Neural progenitor cell (in vitro differentiated cells): ENCODE measurements at places on chromosomes 11 and 22.

DNA sequence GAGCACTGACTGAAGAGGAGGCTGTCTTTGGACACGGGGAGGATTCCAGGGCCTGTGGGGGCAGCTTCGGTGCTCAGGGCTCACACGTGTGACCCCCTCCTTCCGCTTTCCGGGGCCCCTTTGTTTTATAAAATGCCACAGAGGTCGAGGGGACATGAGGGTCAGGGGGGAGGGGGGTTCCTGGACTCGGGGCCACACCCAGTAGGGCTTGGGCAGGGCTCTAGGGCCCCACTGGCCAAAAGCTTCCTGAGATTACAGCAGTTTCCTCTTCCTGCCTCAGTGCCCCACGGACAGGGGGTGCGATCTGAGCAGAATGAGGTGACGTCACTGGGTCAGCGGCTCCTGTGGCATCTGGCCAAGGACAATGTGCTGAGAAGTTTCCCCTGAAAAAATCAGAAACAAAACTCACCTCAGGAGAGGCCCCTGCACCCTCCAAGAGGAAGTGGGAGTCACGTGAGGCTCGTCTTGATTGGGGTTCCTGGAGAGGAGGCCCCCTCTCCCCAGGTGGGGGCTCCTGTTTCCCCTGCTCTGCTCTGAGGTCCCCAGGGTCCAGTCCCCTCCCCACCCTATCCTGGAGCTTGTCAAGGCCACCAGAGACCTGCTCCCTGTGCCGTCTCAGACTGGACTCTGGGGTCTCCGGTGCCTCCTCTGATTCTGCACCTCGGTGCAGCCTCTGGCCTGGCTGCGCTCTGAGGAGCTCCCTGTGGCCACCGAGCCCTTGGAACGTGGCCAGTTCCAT, 6.4 kb upstream of the IFITM3 start:
- DNase-seq: no peak

DNA sequence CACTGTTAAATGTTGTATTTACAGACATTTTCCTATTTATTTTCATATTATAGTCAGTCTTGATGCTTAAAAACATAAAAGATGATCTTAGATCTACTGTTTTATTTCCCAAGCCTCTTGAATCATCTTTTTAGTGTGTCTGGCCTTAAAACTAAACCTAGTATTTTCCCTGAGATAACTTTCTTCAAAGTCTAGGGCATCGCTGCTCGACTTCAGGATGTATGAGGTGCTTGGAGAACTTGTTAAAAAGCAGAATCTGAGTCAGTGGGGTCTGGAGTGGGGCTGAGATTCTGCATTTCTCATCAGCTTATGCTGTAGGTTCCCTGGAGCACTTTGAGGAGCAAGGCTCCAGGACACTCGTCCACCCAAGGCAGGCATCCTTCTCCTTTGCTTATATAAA, 404.9 kb downstream of the TENM4 start:
- no peak for DNase-seq

- no peak for DNase-seq
These were observed 46.2 kb downstream of the FAM168A start for GRCh38 chr11:73551677-73552076.

GRCh38 chr11:102617466-102618008, 7.6 kb downstream of the MMP20 start:
- no peak for DNase-seq

- no peak for DNase-seq
These were observed 280.8 kb upstream of the CCDC90B start for GRCh38 chr11:83566950-83567349.

DNA sequence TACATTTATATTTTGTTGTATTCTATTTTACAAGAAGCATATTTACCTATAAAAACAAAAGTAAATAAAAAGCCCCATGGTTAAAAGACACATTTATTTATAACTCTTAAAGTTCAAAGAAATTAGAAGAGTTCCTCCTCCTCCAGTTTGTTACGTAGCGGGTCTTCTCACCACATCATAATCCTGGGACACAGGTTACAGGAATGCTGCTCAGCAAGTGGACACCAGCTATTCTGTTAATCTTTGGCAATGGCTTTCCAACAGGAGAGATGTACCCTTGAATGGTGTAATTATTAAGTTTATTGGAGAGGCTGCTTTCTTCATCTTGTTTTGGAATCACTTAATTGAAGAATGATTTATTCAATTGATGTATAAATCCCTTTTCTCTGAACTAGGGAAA, 19.6 kb upstream of the CAT start:
- DNase-seq: no peak

- DNase-seq: no peak
These were observed 45.6 kb upstream of the CLTCL1 start for GRCh38 chr22:19337137-19337536.

DNA sequence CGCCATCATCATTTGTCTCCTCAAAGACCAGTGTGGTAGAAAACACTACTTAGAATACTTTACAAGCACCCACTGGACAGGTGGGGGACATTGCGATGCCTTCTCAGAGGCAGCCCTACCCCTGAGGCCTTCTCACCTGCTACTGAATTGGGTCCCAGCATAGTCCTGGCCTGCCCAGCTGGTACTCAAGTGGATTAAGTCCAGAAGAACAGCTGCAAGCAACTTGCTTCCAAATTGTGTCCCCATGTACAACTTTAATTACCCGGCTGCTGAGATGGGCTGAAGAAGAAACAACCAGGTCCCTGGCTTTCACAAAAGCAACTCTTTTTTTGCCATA, 12.3 kb downstream of the ABTB2 start:
- DNase-seq: no peak

GRCh38 chr11:119618208-119618909, 110.6 kb downstream of the NECTIN1 start:
- DNase-seq: peak; percentile 46

DNA sequence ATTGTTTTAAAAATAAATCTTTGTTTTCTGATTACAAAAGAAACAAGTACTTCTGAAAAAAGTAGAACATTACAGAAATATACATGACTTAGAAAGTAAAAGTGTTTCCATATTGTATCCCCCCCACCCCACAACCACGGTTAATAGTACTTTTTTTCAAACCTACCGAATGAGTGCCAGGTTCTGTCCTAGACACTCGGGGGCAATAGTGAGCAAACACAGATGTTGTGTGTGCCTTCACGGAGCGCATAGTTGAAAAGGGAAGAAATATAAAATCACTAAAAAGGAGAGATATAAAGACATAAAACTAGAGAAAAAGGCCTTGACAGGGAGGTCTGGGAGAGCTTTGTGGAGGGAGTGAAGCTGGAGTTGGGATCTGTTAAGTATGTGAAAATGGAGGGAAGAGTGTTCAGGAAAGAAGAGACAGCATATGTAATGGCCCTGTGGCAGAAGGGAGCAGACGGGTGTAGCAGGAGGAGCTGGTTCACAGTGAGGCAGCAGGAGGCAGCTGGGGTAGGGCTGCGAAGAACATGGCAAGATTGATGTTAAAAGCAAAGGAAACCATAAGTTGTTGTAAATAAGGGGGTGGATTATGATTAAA, 42.1 kb upstream of the ALX4 start:
- no peak for DNase-seq

- DNase-seq: peak; percentile 42
These were observed 3.2 kb upstream of the WNT11 start for GRCh38 chr11:76209375-76209972.

DNA sequence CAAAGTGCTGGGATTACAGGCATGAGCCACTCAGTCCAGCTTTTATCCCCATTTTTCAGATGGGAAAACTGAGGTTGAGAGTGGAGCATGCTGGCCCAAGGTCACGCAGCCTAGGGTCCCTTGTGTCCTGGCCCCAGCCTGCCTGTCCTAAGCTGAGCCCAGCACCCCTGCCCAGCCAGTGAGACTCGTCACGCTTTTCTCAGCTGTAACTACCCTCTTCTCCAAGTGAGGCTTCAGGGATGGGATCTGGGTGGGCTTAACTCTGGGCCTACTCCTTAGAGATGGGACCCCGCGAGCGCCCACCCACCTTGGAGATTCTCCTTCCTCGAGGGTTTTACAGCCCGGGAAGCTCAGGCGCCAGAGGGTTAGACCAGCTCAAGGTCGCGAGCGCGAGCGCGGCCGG, 390 bp upstream of the TMEM151A start:
- no peak for DNase-seq

GRCh38 chr11:87203907-87204602, 166.3 kb downstream of the TMEM135 start:
- no peak for DNase-seq

DNA sequence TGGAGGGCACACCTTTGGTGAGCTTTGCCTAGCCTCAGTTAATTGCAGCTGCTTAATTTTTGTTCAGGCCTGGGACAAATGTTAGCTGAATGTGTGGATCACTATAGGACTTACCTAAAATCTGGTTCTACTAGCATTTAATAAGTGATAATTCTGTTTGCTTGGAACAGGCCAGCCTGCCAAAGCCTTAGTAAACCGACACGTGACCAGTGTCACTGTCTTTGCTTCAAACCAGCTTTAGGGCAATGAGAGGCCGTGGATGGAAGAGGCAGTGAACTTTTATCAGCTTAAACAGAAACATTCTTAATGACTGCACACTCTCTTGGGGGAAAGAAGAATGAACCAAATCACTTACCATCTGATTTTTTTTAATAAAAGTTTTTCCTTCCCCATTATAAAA, 10.8 kb downstream of the PARVA start:
- no peak for DNase-seq

DNA sequence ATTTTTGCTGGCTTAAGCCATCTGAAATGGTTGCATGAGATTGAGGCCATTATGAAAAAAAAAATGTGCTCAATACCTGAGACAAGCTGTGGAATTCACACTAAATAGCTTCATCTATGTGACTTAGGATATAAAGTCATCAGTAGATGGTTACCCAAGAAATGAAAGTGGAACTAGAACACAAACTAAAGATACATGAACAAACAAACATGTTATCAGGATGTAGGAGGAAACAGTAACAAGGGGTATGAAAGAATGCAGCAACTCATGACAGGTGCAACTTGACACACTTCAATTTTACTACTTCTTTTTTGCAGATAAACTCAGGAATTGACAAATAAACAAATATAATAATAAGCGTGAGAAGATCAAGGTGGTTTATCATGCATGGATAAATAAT, 155.0 kb downstream of the WT1 start:
- no peak for DNase-seq

- no peak for DNase-seq
These were observed 171.7 kb upstream of the NCAM1 start for GRCh38 chr11:112789481-112789880.

- DNase-seq: no peak
These were observed 9.9 kb downstream of the GLYATL1 start for GRCh38 chr11:58949184-58949583.

DNA sequence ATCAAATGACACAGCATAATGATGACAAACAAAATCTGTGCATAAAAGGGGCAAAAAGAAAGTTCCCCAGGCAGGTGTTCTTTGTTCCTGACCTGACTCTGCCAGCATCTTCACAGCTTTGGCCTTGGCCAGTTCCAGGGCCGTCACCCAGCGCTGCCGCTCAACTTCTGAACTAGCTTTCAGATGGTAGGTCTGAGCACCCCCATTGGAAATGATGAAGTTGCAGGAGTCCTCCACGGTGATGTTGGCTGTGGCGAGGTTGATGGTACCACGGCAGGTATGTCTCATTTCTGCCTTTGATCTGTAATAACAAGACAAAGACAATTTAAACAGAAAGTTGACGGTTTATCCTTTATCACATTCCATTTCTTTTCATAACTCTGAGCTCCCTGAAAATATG, 5.3 kb downstream of the OSBP start:
- DNase-seq: no peak

- DNase-seq: peak; percentile 18
These were observed 187.2 kb downstream of the MAML2 start for GRCh38 chr11:96155627-96156378.

- no peak for DNase-seq
These were observed 80.5 kb downstream of the PDHX start for GRCh38 chr11:34996958-34997357.

- DNase-seq: peak; percentile 33
These were observed 153.2 kb downstream of the CTTN start for GRCh38 chr11:70551351-70552166.

DNA sequence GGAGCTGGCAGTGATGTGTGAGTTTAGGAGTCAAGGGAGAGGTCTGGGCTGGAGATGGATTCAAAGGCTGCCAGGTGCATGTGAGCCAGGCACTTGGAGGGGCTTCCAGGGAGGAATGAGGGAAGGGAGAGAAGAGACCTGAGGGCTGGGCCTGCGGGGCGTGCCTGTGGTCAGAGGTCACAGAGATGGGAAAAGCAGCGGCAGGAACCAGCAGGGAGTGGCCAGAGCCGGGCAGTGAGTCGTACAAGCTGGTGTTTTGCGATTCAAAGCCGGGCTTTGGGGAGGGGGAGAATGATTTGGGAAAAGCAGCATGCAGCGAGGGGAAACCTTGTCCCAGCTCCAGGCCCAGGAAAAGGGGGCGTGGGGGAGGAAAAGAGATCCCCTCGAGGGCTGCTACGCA, 96.9 kb upstream of the RTL6 start:
- peak; percentile 73 for DNase-seq

DNA sequence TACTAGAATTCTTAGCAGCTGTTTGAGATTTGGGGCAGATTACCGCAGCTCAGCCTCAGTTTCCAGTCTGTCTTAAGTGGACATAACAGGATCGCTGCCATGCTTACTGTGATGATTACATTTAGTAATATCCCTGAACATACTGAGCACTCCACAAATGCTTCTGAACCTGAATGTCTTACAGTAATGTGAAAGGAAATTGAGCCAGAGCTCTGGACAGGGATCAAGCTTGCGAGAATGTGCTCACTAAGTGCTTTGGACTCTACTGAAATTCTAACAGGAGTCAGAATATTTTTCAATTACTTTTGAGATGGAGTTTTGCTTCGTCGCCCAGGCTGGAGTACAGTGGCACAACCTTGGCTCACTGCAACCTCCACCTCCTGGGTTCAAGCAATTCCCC, 118.6 kb upstream of the RASSF10 start:
- DNase-seq: no peak

DNA sequence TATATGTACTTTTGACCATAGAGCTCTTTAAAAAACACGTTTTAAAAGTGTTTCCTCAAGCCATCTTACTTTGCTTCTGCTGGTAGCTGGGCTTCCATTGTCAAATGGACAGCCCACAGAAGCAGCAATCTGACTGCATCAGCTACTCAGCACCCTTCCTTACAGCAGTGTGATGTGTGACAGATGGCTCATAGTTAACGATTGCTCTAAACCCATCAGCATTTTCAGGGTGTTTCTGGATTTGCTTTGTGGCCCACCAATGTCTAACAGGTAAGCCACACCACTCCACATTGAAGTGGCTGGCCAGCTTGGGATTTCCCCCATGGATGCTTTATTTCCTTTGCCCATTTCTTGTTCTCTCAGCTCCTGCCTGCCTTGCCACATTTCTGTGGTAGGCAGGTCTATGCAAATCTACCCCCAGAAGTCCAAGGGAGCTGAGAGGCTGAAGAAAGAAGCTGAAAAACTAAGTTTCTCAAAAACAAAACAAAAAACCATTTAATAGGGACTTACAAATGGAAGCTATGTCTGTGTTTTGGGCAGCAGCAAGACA, 7.3 kb upstream of the FAR1 start:
- DNase-seq: no peak
